ENCODE measurements at places on chromosomes 1 and 21. TPM values are rescaled to one million over a fixed set of nuclear protein-coding genes. Genes with fewer than 3 reads are reported as not detected.

DNA sequence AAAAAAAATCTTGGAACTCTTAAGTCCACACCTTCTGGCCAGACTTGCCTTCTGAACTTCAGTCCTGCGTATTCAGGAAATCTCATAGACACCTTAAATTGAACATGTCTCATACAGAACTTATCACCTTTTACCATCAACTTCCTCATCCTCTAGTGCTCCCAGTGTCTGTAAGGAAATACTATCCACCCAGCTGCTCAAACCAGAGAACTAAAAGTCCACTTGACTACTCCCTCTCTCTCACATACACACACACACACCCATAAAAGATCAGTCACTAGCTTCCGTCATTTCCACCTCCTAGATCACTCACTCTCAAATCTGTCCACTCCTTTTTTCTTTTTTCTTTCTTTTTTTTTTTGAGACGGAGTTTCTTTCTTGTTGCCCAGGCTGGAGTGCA lies 10.9 kb upstream of the CAP1 start:
- no peak for DNase-seq

DNA sequence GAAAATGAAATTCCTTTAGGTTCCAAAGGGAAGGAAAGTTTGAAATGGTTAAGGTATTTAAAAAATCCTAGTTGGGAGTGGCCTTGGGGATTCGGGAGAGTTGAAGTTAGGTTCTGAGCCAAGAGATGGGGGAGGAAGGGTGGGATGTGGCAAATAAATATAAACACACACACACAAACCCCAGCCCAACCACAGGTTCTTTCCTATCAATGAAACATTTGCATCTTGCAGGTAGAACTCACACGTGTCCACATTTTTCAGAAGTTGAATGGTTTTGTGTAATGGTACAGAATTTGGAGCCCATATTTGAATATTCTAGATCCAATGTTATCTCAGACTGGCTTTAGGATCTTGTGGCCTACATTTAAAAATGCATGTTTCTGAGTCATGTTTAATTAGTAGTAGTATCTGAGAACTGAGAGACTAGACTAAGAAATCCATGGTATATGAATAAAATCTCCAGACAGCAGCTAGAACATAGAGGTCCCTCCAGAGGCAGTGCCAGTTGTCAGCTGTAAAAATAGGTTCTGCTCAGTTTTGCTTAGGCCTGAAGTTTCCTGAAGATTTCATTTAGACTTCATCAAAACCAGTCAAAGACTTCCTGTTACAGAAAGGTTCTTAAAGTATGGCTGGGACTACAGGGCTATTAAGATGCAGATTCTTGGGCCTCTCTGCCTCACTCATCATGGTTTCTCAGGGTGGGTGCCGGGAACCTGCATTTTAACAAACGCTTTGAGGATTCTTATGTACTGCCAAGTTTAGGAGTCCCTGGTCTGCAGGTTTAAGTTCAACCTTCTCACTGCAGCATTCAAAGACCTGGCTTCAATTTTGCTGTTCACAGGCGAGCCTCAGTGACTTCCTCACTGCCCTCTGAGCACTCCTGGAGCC lies 21.3 kb downstream of the RUNX1 start:
- DNase-seq, result no peak

DNA sequence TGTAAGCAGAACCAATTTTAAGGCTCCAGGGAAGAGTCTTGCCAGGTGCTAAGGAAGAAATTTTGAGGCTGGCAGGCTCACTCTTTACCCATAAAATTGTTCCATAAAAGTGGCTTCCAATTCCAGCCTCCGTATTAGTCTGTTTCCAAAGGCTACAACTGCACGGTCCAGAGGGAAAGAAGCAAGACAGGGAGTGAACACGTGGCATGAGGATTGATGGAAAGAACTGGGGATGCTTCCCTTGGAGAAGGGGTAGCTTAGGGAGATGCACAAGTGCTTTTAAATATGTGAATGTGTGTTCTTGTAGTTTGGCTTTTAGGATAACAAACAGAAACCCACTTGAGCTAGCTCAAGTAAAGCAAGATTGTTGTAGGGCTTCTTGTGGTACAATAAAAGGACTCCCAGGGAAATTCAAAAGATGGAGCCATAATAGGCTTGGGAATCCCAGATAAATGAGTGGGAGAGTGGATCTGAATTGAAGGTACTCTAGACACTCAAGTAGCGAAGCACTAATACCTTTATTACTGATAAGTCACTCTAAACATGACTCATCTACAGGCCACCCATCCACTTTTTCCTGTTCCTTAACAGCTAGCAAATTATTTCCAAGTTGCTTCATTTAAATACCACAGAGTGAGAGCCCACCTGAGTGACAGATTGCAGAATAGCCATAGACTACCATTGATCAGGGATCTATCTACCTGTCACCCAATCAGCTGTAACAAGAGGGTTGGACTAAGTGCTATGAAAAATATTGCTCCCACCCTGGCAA lies 34.8 kb upstream of the NPL start:
- DNase-seq, result no peak

DNA sequence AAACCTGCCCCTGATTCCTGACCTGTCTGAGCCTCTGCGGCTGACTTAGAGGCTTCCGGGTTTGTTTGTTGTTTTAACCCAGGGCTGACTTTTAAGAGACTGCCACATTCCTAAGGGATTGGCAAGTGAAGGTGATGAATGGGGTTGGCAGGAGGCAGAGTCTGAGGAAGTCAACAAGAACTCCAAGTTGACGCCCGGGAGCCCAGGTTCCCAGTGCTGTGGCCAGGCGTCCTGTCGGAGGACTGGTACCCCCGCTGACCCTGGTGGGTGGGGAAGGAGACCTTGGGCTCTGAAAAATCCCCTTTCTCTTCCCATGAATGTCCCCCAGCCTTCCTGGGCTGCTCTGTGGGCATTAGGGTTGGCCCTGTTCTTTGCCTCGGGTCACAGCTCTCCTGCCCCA lies 19.7 kb upstream of the EPS8L3 start:
- no peak for DNase-seq

DNA sequence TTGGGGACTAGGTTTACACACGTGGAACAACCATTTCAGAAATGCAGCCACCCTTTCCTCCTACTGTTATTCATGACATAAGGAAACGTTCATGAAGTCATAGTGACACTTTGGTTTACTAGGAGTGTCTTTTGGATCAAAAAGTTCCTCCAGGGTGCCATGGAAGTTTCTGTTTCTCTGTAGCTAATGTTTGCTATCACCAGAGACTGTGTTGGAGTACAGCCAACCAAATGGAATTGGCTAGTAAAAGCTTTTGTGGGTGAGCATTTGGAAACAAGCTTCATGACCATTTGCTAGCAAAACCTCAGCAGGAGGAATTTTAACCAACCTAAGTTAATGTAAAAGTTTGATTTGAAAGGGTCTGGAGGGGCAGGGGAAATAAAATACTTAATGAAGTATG lies 43.9 kb upstream of the ADGRL2 start:
- no peak for DNase-seq

DNA sequence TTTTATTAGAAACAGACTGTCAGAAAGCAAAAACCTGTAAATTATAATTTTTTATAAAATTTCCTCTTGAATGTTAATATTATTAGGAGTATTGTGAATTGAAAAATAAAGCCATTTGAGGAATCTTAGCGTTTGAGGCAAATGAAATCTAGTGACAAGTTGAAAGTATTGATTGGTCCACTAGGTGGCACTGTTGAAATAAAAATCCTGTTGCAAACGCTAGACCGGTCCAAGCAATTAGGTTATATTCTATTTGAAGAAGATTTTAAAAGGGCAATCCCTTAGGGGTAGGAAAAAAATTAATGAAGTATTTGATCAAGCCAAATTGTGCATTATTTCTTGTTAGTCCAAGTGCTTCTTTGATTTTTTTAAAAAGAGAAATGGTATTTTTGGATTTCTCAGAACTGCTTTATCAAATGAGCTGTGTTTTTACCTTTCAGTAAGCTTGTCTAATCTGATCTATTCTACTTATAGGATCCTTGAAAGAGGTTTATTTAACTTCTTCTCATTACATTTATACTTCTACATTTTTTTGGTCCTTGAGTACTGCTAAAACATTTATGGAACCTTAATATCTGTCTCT lies 57.7 kb downstream of the ATG4C start:
- peak; percentile 57 for DNase-seq

DNA sequence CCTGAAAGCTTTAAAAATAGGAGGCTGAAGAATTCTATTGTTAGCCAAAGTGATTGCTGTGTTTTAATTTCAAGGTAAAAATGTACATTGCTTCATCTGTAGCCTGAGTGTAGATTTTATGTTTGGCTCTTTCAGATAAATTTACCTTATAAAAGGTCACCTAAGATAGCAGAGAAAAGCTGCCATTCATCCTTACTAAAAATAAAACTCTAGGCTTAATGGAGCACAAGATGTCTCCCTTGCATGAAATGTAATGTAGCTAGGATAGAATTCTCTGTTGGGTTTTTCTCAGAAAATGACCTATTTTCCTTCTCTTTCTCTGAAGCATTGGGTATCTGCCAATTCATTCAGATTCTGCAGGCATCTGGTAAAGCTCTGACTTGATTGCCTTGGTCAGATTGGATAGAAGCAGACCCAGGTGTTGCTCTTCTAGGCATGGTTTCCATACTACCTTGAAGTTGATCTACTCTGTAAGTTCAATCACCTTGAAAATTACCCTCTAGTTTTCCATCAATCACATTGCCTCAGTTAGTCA lies 176.6 kb upstream of the GORAB start:
- no peak for DNase-seq

DNA sequence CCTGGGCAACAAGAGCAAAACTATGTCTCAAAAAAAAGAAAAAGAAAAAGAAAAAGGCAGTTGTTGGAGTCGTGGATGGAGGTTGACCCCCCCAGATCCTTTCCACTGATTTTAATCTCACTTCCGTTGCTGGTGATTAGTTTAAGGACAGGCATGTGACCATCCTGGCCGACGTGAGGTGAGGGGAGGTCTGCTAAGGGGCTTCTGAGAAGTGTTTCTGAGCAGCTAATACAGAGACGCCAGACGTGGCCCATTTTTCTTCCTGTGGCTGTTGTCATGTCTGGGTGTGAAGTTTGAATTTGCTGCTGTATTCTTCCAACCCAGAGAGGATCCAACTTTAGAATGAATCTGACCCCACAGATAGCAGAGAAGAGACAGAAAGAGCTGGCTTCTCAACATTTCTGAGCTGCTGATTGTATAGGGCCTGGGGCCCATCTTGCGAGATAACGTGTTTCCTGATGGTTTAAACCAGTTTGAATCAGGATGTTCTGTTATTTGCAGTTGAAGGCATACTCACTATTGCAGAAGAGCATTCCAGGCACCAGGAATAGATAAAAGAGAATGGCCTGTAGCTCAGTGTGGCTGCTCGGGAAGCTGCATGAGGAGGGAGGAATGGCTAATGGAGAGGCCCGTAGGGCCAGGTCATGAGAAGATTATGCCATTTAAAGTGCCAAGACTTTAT lies 22.8 kb upstream of the SSBP3 start:
- DNase-seq, result no peak

- DNase-seq, result no peak
These were observed 19.5 kb downstream of the PAFAH2 start for GRCh38 chr1:25978403-25978802.

DNA sequence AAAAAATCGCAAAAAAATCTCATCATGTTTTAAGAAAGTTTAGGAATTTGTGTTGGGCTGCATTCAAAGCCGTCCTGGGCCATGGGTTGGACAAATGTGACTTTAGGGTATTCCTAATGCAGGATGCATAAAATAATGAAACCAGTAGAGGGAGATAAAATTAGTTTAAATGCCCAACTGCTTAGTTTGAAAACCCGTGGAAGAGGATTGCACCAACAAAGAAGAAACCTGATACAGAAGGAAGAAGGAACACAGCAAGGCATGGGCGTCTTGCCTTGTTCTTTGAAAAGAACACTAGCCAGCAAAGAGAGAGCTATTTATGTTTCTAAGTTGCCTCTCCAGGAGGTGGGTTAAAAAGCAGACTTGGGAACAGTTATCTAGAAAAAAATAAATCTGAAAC lies 37.9 kb downstream of the WDR3 start:
- peak; percentile 40 for DNase-seq

- no peak for DNase-seq
These were observed 89.0 kb downstream of the UBE2U start for GRCh38 chr1:64292399-64292798.

- no peak for DNase-seq
These were observed 426.7 kb downstream of the PLPP3 start for GRCh38 chr1:56152635-56153034.

DNA sequence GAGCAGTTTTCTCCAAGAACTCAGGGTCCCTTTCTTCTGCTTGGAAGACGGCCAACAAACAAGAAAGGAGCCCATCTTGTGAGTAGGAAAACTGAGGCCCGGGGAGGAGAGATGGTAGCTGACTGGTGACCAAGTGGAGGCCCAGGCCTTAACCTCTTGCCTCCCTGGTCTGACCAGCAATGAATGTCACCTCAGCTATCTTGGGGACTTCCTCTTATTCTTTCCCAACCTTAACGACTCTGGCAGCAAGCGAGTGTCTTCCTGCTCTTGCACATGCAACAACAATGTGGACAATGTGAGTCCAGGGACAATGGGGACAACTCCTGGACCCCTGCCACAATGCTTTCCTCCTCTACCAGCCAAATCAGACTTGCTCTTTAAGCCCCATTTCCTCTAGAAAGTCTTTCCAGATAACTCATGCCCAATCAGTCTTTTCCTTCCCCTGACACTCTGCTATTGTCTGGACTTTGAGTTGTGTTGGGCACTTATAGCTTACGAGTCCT lies 12.6 kb downstream of the HSPG2 start:
- DNase-seq, result no peak

- no peak for DNase-seq
These were observed 33.4 kb downstream of the CACNA1E start for GRCh38 chr1:181516706-181517105.

DNA sequence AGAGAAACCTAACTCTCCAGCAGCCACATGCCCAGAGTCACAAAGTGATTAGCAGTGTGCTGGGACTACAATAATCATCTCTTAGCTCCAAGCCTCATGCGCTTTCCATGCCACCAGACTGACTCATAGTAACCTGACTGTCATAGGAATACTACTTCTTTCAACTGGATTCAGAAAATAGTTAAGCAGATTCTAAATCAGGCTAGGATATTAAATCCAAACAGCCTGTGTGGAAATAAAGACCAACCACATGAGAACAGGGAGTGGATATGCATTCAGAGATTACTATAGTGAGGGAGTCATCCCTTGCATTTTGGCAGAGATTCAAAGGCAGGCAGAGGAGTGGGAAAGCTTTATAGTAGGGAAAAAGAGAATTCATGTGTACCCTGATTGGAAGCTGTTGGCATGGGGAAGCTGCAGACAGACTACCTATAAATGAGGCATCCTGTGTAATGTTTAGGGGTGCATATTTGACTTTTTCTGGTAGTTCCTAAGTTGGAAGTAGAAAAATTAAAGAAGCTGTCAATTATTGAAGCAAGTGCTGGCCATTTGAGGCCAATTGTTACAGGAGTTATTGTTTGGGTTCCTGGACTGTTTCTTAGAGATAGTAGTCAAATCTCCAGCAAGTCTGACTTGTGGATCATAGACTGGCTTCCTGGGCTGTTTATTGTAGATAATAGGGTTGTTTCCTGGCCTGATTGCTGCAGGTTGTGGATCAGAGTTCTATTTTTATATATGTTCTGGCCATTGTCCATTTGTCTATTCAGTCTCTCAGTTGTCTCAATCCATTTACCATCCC lies 31.7 kb upstream of the DNAH14 start:
- DNase-seq, result no peak

- no peak for DNase-seq
These were observed 366.4 kb upstream of the CXADR start for GRCh38 chr21:17146426-17146825.

OR4F29 gene
- not detected for polyA plus RNA-seq

TDRD10 gene
- 3.3 TPM for polyA plus RNA-seq

UBE4B gene
- polyA plus RNA-seq, result 48.2 TPM

FCRL1 gene
- 0.09 TPM for polyA plus RNA-seq

S100A1 gene
- polyA plus RNA-seq, result 11.6 TPM

ACTA1 gene
- 13,723 TPM for polyA plus RNA-seq

LINGO4 gene
- polyA plus RNA-seq, result 0.40 TPM

CLCNKB gene
- not detected for polyA plus RNA-seq

PLA2G2A gene
- polyA plus RNA-seq, result 3.6 TPM

CDC7 gene
- polyA plus RNA-seq, result 8.1 TPM
